DND-41 (cell line): ENCODE measurements at places on chromosomes 2 and 18.
A peak's percentile ranks its signal among the peaks of the same experiment; 100 is the strongest.

GRCh38 chr18:57787068-57787685 lies 15.9 kb downstream of the ATP8B1 start:
- H3K27me3 ChIP-seq, result no peaks in the 10 kb centered on the region
- H3K4me1 ChIP-seq, result no peaks in the 10 kb centered on the region
- no peak overlapping the region for H3K4me3 ChIP-seq
- H3K36me3 ChIP-seq, result no peaks in the 10 kb centered on the region

GRCh38 chr2:136327162-136327852 lies 209.4 kb upstream of the CXCR4 start:
- peaks cover 46% of the 10 kb centered on the region for H3K4me1 ChIP-seq
- peak overlapping the region; percentile 51 for H3K4me3 ChIP-seq
- H3K27me3 ChIP-seq, result no peaks in the 10 kb centered on the region
- no peaks in the 10 kb centered on the region for H3K36me3 ChIP-seq

GRCh38 chr2:137968477-137969417 lies 4.5 kb downstream of the HNMT start:
- no peak overlapping the region for H3K4me3 ChIP-seq
- no peak overlapping the region for H3K27ac ChIP-seq

GRCh38 chr2:239938651-239939486 lies 86.3 kb downstream of the NDUFA10 start:
- H3K4me3 ChIP-seq, result peak overlapping the region; percentile 8; the same call in 1 of the 2 replicates
- no peaks in the 10 kb centered on the region for H3K27me3 ChIP-seq
- H3K36me3 ChIP-seq, result peaks cover 6% of the 10 kb centered on the region; the same call in 1 of the 2 replicates
- peak overlapping the region; percentile 98 for H3K27ac ChIP-seq
- peaks cover 82% of the 10 kb centered on the region for H3K4me1 ChIP-seq

GRCh38 chr2:193695367-193695766 lies 1500.6 kb upstream of the TMEFF2 start:
- no peaks in the 10 kb centered on the region for H3K36me3 ChIP-seq
- H3K27ac ChIP-seq, result no peak overlapping the region
- DNase-seq, result peak; percentile 12
- H3K4me3 ChIP-seq, result no peak overlapping the region
- H3K4me1 ChIP-seq, result no peaks in the 10 kb centered on the region
- no peaks in the 10 kb centered on the region for H3K27me3 ChIP-seq

GRCh38 chr2:169363560-169364150 lies 1.3 kb upstream of the LRP2 start:
- H3K27me3 ChIP-seq, result peaks cover 13% of the 10 kb centered on the region
- peaks cover 19% of the 10 kb centered on the region for H3K4me1 ChIP-seq
- DNase-seq, result no peak

GRCh38 chr2:115580784-115581183 lies 1138.3 kb downstream of the DPP10 start:
- no peaks in the 10 kb centered on the region for H3K27me3 ChIP-seq
- H3K4me3 ChIP-seq, result no peak overlapping the region
- no peaks in the 10 kb centered on the region for H3K4me1 ChIP-seq
